Heart right ventricle (tissue), 16 donors: ENCODE measurements at places on chromosomes 3 and 15.

DNA sequence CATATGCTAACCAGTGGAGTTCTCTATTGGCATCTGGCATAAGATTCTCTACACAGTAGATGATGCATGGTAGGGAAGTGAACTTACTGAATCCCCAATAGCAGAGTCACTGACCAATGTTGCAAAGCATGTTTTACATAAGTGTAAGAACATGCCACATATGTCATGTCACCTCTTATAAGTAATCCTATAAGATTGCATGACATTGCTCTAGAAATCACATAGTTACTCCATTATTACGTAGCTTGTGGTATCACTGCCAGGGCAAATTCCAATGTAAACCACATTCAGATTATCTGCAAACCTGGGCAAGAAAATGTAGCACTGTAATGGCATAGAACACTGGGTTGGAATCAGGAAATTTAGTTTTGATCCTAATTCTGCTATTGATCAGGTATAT is 198.2 kb upstream of the UMPS start:
- no peak for DNase-seq
- H3K27ac ChIP-seq: no peak overlapping the region
- H3K4me3 ChIP-seq: no peak overlapping the region
- H3K27me3 ChIP-seq: no peaks in the 10 kb centered on the region
- H3K36me3 ChIP-seq: no peaks in the 10 kb centered on the region

DNA sequence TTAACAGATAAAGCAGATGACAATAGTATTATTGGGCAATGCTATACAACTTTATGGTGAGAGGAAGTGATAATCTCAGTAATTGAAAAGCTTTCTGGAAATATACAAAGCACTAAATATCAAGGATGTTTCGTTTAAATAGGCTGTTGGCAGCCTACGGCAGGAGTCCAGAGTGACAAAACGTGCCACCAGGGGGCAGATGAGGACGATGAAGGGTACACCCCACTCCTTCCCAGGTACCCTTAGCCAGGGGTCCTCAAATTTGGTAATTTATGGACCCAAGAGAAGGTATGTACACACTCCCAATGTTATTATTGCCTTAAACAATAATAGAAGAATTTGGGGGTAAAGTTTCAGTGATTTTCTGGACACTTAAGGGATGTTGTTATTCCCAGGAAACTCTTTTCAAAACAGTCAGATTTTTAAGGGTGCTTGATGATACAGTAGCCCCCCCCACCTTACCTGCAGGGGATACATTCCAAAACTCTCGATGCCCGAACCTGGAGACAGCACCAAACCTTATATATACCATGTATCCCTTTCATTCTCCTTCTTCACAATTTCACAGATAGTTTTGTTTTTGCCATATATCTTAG is 1.4 kb upstream of the MAGEL2 start:
- no peaks in the 10 kb centered on the region for H3K36me3 ChIP-seq
- peaks cover 48% of the 10 kb centered on the region for H3K27me3 ChIP-seq
- H3K4me3 ChIP-seq: no peak overlapping the region
- H3K4me1 ChIP-seq: no peaks in the 10 kb centered on the region
- no peak for DNase-seq

DNA sequence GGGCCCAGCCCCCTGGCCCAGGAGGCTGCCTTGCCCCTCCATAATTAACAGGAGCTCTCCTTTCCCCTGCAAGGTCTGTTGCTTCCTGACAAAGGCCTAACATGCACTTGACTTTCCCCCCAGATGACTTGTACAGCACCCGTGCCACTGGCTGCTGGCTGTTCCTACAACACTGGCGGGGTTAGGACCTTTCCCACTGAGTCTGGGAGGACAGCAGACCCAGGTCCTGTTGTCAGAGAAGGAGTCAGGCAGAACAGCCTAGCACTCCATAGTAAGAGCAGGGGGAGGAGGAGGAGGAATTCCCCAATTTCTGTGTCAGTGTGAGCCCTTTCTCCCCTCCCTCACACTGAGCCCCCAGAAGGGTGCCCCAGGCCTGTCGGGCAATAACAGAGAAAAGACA is 99.2 kb downstream of the CORO2B start:
- no peaks in the 10 kb centered on the region for H3K27me3 ChIP-seq
- no peak overlapping the region for H3K27ac ChIP-seq
- no peak for DNase-seq
- no peak overlapping the region for H3K4me3 ChIP-seq

- H3K4me1 ChIP-seq: peaks cover 52% of the 10 kb centered on the region
- peak overlapping the region; percentile 55 for H3K27ac ChIP-seq
- no peak for DNase-seq
Observed at GRCh38 chr3:43177085-43177484, 71.2 kb upstream of the POMGNT2 start.

DNA sequence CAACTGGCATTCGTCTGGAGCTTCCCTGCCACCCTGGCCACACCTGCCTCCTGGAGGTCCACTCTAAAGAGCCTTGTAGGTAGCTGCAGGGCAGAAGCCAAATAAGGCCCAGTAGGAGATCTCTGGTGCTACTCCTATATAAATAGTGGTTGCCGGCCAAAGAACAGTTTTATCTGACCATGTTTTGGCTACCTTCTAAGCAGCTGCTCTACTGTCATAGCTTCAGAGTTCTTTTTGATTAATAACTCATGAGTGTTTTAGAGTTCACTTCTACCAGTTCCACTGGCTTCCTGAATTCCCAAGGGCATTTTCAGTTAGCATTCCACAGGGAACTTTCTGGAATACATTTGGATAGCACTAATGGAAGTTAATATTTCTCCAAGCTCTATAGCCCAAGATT is 154.6 kb downstream of the B3GALNT1 start:
- no peak overlapping the region for H3K4me3 ChIP-seq
- H3K27ac ChIP-seq: peak overlapping the region; percentile 57
- H3K36me3 ChIP-seq: no peaks in the 10 kb centered on the region
- no peaks in the 10 kb centered on the region for H3K27me3 ChIP-seq
- peaks cover 21% of the 10 kb centered on the region for H3K4me1 ChIP-seq
- DNase-seq: no peak

GRCh38 chr15:22992024-22992326 is 11.8 kb upstream of the CYFIP1 start:
- no peak for DNase-seq
- H3K4me1 ChIP-seq: no peaks in the 10 kb centered on the region
- peaks cover 37% of the 10 kb centered on the region for H3K36me3 ChIP-seq
- H3K4me3 ChIP-seq: no peak overlapping the region

DNA sequence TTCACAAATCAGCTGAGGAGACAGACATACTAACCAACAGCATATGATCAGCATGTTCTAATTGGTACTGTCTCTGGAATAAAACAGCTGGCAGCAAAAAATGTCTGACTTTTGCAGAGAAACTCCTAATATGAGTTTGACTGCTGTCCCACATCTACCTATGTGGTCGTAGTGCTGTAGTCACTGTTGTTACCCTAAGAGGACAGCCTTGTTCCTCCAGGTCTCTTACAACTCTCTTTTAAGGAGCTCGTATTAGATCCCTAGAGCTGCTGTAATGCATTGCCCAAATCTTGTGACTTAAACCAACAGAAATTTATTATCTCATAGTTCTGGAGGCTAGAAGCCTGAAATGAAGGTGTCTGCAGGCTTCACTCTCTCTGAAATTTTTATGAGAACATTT is 92.1 kb downstream of the TGFBR2 start:
- peaks cover 78% of the 10 kb centered on the region for H3K36me3 ChIP-seq
- peaks cover 44% of the 10 kb centered on the region for H3K4me1 ChIP-seq
- H3K4me3 ChIP-seq: no peak overlapping the region
- H3K27ac ChIP-seq: no peak overlapping the region

- DNase-seq: no peak
- no peak overlapping the region for H3K4me3 ChIP-seq
- H3K27me3 ChIP-seq: peaks cover 7% of the 10 kb centered on the region
Observed at GRCh38 chr3:186653080-186653707, 12.6 kb upstream of the HRG start.

DNA sequence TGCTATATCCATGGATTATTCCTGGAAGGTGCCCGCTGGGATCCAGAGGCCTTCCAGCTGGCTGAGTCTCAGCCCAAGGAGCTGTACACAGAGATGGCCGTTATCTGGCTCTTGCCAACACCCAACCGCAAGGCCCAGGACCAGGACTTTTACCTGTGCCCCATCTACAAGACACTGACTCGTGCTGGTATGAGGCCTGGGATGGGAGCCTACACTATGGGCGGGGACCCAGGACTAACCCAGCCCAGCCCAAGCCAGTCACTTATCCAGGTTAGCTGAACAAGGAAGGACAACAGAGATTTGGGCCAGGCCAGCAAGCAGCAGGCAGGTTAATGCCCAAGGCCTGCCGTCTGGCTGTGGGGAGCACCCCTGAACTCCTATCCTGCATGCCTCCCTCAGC is 45.3 kb downstream of the SEMA3G start:
- H3K4me1 ChIP-seq: peaks cover 13% of the 10 kb centered on the region
- DNase-seq: no peak

DNA sequence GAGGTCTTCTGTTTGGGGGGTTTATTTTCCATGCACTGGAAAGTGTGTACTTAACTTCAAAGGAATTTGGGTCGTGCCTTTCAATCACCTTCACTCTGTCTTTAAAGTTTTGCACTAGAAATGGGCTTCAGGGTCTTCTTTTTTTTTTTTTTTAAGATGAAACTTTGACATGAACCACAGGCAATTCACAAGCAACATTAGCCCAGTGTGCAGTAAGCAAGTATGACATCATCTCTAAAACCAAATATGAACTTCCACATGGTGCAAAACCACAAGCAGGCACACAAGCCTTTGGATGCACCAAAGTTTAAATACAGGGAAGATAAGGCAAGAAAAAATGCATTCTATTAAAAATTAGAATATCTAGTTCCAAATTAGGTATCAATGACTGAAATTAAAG is 381.9 kb downstream of the ERC2 start:
- no peak overlapping the region for H3K27ac ChIP-seq
- H3K27me3 ChIP-seq: no peaks in the 10 kb centered on the region
- DNase-seq: no peak

DNA sequence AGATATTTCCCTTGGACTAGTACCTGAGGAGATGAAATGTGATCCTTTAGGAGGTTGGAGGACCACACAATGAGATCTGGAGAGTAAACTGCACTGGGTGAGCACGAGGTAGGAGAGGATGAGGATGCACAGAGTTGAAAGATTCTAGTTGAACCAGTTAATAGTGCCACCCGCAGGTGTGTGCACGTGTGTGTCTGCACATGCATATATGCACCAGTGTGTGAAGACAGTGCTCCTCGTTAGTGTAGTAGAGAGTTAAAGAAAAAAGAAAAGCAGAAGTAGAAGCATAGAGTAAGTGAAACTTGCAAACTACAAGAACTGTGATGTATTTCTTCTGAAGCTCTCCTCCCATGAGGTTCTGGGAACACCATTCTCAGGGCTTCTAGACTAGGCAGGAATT is 8.4 kb downstream of the MED12L start:
- H3K27ac ChIP-seq: no peak overlapping the region
- no peak overlapping the region for H3K4me3 ChIP-seq
- H3K4me1 ChIP-seq: no peaks in the 10 kb centered on the region
- H3K27me3 ChIP-seq: peaks cover 6% of the 10 kb centered on the region
- H3K36me3 ChIP-seq: no peaks in the 10 kb centered on the region

DNA sequence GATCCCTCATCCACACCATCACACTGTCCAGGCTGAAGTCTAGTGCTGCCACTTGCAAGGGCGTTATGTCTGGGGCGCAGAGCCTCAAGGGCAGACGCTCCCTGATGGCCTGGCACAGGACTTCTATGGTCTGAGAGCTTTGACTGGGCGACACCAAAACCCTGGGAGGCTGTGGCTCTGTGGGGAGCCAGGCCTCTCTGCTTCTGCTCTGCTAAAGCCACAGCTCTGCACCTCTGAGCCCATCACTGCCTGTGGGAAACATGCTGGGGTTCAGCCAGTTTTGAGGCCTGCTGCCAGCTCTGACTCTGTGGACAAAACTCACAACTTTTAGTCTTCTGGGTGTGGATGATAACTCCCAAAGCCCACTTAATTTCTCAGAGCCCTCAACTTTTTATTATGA is 6.3 kb upstream of the LCTL start:
- H3K36me3 ChIP-seq: no peaks in the 10 kb centered on the region
- H3K4me1 ChIP-seq: no peaks in the 10 kb centered on the region
- DNase-seq: no peak
- no peak overlapping the region for H3K27ac ChIP-seq
- no peak overlapping the region for H3K4me3 ChIP-seq

GRCh38 chr3:49238274-49239127 is 38.5 kb downstream of the C3orf62 start:
- peaks cover 17% of the 10 kb centered on the region for H3K4me1 ChIP-seq
- H3K27me3 ChIP-seq: no peaks in the 10 kb centered on the region
- peak overlapping the region; percentile 75 for H3K27ac ChIP-seq
- no peak overlapping the region for H3K4me3 ChIP-seq
- H3K36me3 ChIP-seq: no peaks in the 10 kb centered on the region

DNA sequence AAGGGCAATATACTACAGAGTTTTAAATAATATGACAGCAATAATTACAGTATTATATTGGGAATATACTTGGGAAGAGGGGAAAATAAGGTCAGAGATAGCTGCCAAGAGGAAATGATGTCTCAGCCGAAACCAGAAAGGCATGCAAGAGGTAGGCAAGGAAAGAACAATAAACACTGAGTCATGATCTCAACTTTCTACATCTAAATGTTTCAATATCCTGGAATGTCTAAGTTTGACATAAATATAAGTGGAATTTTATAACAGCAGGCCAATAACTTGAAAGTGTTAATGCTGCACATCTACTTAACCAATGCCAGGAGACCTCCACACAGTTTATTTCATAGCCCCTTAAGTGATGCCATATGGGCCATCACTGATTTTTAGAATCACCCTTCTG is 99.8 kb upstream of the CPNE4 start:
- no peaks in the 10 kb centered on the region for H3K4me1 ChIP-seq
- peaks cover 16% of the 10 kb centered on the region for H3K27me3 ChIP-seq
- DNase-seq: no peak
- H3K27ac ChIP-seq: no peak overlapping the region
- H3K36me3 ChIP-seq: no peaks in the 10 kb centered on the region

GRCh38 chr15:25478313-25478712 is 39.5 kb upstream of the UBE3A start:
- DNase-seq: no peak
- H3K27ac ChIP-seq: no peak overlapping the region
- no peaks in the 10 kb centered on the region for H3K27me3 ChIP-seq

DNA sequence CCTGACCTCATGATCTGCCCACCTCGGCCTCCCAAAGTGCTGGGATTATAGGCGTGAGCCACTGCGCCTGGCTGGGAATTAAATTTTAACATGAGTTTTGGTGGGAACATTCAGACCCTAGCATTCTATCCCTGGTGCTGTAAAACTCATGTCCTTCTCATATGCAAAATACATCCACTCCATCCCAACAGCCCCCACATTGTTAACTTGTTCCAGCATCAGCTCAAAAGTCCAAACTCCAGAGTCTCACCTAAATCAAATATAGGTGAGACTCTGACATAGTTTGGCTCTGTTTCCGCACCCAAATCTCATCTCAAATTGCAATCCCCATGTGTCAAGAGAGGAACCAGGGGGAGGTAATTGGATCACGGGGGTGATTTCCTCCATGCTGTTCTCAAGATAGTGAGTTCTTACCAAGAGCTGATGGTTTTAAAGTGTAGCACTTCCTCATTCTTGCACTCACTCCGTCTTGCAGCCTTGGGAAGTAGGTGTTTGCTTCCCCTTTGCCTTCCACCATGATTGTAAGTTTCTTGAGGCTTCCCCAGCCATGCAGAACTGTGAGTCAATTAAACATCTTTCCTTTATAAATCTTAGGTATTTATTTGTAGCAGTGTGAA is 96.2 kb upstream of the PLCL2 start:
- H3K27ac ChIP-seq: no peak overlapping the region
- H3K4me3 ChIP-seq: no peak overlapping the region
- no peak for DNase-seq
